ENCODE measurements at places on chromosomes 2 and 18.

DNA sequence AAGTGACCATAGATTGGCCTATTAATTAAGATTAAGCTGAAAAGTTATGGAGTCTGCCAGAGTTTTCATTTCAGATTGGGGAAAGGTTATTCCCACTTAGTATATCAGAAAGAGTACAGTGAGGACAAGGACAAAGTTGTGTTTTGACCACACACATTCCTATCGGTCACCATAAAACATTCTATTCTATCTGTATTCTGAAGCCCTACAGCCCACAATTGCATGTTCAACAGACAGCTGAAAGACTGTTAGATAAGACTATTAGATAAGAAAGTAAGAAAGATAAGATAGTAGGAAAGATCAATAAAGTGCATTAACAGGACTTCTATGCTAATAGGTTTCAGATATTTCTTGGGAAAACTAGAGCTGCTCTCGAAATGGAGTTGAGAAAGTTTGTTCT, 26.7 kb upstream of the ACYP2 start:
- no peak for DNase-seq

DNA sequence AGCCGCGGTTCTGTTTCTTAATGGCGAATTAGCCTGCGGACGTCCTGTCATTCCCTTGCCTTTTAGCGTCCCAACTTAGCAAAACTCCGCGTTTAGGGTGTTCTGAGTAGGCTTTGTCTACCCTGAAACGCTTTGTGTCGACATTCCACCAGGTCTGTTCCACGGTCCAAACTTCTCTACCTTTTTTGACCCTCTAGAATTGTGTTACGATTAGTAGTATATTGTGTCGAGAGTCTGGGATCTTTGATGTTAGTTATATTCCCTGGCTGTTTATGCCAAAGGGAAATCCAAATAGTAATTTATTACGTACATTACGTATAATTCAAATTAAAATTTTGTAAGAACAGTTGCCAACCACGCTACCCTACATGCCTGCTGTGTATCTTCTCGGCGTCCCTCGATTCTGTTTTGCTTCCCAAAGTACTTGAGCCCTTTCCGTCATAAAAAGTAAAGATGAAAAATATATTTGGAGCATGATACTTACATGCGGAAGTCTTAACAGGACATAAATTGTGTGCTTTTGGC, 495 bp upstream of the TTC32 start:
- no peak for DNase-seq

GRCh38 chr18:50911006-50911405, 32.1 kb downstream of the ME2 start:
- no peak for DNase-seq

DNA sequence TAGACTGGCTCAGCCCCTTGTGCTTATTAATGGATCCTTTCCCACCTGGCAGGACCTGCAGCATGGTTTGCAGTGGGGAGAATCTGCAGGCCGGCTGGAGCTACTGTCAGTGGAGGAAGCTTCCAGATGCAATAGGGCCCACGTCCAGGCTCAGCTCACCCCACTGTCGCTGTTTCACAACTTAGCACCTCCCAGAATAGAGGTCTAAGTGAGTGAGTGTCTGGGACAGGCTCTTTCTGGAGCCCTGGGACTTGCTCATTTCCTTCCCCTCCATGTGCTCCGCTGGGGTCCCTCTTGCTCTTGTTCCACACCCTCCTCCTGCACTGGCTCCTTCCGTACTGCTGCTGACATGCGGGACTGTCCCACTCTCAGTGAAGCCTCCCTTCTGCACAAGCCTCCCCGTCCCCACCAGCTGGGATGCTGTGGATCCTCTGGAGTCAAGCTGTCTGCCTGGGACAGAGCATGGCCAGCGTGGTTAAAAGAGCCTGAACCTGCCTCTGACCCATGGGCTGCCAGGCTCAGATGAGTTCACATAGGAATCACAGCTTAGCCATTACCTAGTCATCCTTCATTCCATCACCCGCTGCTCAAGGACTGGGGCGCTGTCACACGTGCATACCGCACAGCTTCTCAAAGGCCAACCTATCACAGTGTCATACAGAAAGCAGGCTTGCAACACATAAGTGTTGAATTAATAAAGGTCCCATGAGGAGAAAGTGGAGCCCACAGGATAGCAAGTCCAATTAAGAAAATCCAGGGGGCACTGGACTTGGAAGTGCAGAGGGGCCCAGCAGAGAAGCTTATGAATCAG, 135.9 kb downstream of the ACKR3 start:
- no peak for DNase-seq

GRCh38 chr2:171551836-171552235, 29.6 kb downstream of the CYBRD1 start:
- no peak for DNase-seq
